ENCODE measurements at places on chromosomes 6 and 20. TPM values are rescaled to one million over a fixed set of nuclear protein-coding genes. Genes with fewer than 3 reads are reported as not detected.
A peak's percentile ranks its signal among the peaks of the same experiment; 100 is the strongest.

GRCh38 chr20:43666376-43667328 is at the start of gene MYBL2:
MYBL2 (plus strand) TSS chr20:43667114; CDS start chr20:43667284, 170 bp downstream.
- DNase-seq: peak; percentile 81

DNA sequence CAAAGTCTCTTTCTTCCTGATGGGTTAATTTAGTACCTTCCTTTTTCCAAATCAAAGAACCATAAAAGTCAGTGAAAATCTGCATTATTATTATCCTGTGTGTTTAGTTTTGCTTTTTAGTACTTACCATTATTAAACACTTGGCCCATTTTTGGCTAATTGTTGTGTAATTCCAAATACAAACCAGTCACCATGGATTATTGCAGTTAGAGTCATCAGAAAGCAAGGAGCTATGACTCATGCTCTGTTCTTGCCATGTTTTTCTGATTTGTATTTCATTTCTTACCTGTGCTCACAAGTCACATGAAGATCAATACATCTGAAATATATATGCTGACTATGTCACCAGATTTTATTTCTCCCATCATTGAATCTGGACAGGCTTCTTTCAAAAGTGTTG is 31.3 kb downstream of the SLC22A3 start:
- DNase-seq: no peak

DNA sequence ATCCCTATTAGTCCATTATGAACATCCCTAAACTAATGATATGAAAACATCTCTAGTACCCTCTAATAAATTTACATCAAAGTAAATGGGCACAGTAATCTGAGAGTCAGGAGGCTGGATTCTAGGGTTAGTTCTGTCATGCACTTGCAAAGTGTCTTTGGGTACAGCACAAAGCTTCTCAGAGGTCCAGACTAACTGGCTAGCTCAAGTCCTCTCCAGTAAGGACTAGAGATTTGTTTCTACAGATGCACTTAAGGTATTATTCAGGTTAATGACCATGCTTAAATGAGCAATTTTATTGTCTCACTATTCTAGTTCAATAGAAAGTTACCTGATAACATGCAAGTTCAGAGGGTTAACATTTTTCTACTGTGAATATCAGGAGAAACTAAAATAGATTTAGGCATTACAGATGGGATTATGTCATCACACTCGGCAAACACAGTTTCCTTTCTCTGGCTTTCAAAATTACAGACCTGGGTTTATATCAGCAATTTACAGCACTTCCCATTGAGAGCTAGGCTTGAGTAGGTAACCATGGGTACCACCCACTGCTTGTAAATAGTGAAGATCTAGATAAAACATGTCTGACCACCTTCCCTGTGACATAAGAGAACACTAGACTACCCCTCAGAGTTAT is 402.9 kb upstream of the RUNX2 start:
- DNase-seq: peak; percentile 22

GRCh38 chr6:43969158-43969981 is 157.9 kb downstream of the MRPL14 start:
- no peak for DNase-seq

GRCh38 chr6:36728289-36729160 is 30.9 kb downstream of the RAB44 start:
- DNase-seq: no peak

GRCh38 chr6:52720321-52720720 is 43.0 kb downstream of the GSTA2 start:
- DNase-seq: no peak

DNA sequence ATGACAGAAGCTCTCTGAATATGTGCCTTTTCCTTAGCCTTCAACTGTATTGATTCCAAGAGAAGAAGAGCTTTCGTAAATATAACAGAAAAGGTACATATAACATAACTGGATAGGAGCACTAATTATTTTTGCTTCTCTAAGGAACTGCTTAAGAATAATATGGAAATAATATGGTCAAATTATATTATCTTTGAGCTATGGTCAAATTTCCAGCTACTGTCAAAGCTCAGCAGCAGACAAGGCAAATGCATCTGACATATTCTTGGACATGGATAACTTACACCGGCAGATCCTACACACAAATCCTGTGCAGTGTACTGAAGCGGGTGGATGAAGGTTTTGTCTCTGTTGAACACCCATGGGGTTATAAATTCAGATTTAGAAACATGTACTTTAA is 150.6 kb downstream of the HIVEP2 start:
- DNase-seq: no peak

- no peak for DNase-seq
These were observed 4.0 kb upstream of the TUBB2B start for GRCh38 chr6:3231247-3232016.

DNA sequence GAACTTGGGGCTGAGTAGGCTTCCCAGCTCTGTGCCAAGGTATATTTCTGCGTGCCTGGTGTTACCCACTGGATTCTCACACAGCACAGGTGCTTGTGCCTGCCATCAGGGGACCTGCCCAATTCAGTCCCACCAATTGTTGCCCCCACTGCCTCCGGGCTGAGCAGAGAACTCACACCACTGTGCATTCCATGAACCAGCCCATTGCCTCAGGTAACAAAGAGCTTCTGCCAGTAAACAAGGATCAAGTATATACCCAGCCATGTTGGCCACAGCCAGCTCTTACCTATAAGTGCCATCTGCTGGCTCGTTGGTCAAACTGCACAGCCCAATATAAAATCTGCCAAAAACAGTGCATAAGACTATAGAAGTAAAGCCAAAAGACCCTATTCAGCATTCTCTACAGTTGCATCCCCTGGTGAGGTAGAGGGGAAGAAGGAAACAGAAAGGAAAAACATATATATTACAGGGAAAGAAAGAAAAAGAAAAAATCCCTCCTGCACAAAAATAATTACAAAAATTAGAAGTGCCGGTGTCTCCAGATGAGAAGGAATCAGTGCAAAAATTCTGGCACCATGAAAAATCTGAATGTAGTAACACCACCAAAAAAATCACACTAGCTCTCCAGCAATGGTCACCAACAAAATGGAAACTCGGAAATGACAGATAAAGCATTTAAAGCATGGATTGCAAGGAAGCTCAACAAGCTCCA is 241.4 kb downstream of the IBTK start:
- no peak for DNase-seq

- no peak for DNase-seq
These were observed 5.7 kb downstream of the LMBRD1 start for GRCh38 chr6:69791065-69791471.

- DNase-seq: no peak
These were observed 206.6 kb downstream of the TASP1 start for GRCh38 chr20:13432126-13432525.

GRCh38 chr6:24757611-24758010 is 17.1 kb upstream of the GMNN start:
- DNase-seq: no peak

DNA sequence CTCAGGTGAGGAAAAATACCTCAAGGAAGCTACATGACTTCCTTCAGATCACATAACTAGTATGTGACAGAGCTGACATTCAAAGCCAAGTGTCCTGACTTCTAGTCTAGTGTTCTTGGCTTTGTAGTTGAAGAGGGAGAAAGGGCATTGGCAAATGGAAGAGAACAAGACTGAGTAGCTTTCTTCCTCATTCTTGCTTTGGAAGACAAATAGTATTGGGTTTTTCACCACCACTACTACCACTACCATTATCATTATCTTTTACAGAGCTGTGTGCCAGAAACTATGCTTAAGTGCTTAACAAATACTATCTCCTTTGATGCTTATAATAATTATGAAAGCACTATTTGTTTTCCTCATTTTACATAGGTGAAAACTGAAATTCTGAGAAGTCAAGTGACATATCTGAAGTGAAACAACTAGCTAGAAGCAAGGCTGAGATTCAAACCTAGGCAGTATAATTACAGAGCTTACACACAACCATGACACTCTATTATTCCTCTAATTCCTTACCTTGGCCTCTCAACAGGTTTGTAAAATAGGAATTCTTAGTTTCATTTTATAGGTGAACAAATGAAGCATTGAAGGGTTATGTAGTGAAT is 6.8 kb downstream of the ACSS2 start:
- no peak for DNase-seq

Gene VGLL2
- not detected for total RNA-seq

Gene SLC22A16
- not detected for total RNA-seq

Gene MEI4
- not detected for total RNA-seq

Gene CRISP3
- total RNA-seq: not detected

Gene LY6G6C
- 0.25 TPM for total RNA-seq

Gene TRAPPC3L
- not detected for total RNA-seq

All from activated T-cell treated with anti-CD3 and anti-CD28 coated beads, Interleukin-2, amount 50 U/mL, for 72 hours (primary cell).